ENCODE measurements at places on chromosomes 4 and X.

- no peak for DNase-seq
Observed at GRCh38 chr4:174036576-174036975, 246.9 kb downstream of the FBXO8 start.

- no peak for DNase-seq
Observed at GRCh38 chr4:182286035-182286434, 42.8 kb downstream of the TENM3 start.

- DNase-seq, result peak; percentile 65
Observed at GRCh38 chr4:1567808-1568581, 116.1 kb downstream of the FAM53A start.

- no peak for DNase-seq
Observed at GRCh38 chr4:16705341-16705740, 193.1 kb downstream of the LDB2 start.

DNA sequence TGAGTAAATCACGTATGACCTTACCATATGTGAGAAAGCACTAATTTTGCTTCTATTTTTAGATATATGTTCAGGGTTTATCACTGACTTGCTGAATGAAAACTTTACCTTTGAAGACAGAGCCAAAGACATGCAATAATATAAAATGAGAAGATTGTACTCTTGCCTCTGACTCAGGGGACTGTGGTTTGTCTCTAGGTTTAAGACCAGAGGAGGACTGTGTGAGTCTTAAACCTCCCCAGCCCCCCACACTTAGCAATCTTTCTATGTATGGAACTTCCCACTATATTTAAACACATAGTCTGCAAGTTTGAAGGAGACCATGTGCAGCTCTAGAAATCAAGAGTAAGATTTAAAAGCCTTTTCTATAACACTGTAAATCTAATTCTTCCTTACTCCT is 368.7 kb upstream of the FAM241A start:
- no peak for DNase-seq

Data from upper lobe of right lung (tissue), 1 donor.